ENCODE measurements at places on chromosomes 6 and 20.

DNA sequence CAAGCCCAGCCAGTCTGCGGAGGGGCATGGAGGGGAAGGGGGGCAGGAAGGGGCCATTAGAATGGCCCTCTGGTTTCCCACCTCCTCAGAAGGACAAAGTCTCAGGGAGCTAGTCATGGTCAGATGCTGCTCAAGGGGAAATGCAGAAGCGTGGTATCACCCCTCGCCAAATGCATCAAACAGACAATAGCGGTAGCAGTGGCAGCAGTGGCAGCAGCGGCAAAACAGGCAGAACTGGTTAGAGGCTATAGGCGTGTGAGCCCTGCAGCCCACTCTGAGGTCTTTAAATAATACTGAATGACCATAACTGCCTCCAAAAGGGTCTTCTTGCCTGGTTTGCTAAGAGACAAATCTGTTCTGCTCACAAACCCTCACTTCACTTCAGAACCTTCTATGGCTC, 186.7 kb downstream of the TFAP2C start:
- DNase-seq: no peak

GRCh38 chr20:11924923-11925322, 7.2 kb downstream of the BTBD3 start:
- DNase-seq: no peak

GRCh38 chr6:127129251-127129650, 10.8 kb downstream of the RSPO3 start:
- DNase-seq: no peak

GRCh38 chr20:19598117-19598850, 159.8 kb upstream of the RIN2 start:
- no peak for DNase-seq

GRCh38 chr6:128078276-128078675, 177.4 kb upstream of the THEMIS start:
- DNase-seq: no peak

GRCh38 chr6:139738801-139739455, 364.5 kb upstream of the CITED2 start:
- DNase-seq: no peak

DNA sequence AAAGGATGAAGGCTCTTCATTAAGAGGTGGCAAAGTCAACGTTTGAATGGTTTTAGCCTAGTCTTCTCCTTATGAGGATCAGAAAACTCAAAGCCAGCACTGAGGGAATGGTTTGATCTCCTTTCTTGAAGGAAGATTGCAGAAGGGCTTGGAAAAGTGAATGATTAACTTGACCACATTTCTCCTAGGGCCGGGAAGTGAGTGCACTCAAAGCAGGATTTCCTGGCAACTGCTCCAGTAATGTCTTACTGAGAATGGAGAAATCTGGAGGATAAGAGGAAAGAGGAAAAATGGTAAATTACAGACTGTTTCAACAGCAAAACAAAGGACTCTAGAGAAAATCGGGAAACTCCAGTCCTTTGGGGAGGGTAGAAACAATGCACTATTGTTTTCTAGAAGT, 189.0 kb upstream of the FOXA2 start:
- DNase-seq: no peak

DNA sequence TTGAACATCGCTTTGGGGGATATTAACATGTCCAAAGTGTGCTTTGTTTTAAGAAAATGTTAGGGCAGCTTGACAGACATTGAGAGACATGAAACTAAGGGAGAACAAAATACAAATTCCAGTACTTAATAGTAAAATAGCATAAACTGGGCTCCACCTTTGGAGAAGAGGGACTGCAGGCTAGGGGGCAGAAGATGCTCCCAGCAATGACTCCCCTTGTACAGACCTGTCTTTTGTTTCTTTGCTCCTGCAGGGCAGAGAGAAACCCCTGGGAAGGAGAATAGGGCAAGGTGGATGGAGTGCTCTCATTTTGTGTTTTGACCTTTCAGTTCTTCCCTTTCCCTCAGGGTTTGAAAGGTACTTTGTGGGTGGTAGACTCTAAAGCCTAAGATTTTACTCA, 115.6 kb upstream of the PLCB4 start:
- no peak for DNase-seq

GRCh38 chr6:151699719-151700118, 107.8 kb upstream of the ESR1 start:
- DNase-seq: no peak
